ENCODE measurements at places on chromosomes 1 and 21.

- no peak for DNase-seq
These were observed 321.0 kb downstream of the LTN1 start for GRCh38 chr21:28671549-28672195.

- no peak for DNase-seq
These were observed 68.5 kb downstream of the SLC37A1 start for GRCh38 chr21:42581993-42582786.

DNA sequence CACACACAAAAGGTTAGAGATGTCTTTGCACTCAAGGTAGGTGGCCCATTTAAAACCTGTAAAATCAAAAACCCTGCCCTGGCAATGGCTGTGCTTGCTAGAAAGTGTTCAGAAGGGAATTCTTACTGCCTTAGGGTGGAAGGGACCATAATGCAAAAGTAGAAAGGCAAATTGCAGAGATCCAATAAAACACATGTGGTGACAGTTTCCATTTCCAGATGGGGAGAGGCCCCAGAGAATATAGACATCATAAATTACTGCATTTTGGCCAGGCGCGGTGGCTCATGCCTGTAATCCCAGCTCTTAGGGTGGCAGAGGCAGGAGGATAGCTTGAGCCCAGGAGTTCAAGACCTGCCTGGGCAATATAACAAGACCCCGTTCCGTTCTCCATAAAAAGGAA lies 13.0 kb downstream of the FMO1 start:
- no peak for DNase-seq

DNA sequence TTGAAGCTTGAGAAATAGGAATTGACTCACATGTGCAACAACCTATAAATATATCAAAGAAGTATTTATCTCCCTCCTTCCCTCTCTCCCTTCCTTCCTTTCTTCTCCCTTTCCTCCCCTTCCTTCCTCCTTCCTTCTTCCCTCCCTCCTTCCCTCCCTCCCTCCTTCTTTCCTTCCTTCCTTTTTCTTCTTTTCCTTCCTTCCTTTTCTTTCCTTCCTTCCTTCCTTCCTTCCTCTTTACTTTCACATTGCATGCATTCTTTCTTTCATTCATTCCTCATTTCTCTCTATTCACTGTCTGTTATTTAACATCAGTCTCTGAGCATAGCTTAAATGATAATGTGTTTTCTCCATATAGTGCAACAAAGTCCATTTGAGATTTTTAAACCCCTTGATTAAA lies 214.2 kb downstream of the CHRM3 start:
- no peak for DNase-seq

GRCh38 chr1:107830075-107830474 lies 134.9 kb downstream of the VAV3 start:
- no peak for DNase-seq

DNA sequence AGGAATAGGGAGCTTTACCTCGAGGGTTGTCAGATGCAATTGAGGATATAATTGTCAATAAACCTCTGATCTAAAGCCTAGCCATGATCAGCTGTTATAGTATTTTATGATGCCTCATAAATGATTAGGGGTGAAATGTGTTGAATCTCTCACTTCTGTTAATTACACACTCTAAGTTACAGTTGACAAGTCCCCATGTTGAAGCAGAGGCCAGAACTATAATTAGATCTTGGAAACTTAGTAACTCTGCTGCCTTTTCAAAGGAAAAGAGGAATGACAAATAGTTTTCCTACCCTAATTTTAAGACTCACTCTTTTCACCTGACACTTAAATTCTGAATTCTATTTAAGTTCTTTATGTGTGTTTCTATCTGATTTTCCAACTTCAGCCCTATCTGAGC lies 33.8 kb downstream of the CCSAP start:
- no peak for DNase-seq

DNA sequence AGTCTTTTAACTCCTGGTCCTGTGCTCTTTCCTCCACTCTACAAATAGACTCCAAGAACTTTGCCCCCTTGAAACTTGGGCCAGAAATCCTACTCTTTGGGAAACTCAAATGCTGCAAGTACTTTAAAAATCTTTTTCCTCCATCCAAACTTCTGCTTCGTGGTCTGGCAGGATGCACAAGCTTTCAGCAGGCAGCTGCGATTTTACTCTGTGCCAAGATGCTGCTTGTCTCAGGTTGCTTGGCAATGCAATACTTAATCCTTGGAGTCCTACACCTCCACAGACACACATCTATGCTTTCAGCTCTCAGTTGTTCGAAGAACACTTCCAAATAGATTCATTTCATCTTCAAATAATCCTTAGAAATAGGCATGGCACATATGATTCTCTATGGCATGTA lies 435.3 kb upstream of the USP24 start:
- no peak for DNase-seq

GRCh38 chr1:156149374-156150332 lies 3.7 kb upstream of the SEMA4A start:
- DNase-seq, result no peak

Data from activated naive CD4-positive, alpha-beta T cell (primary cell).